ENCODE measurements at places on chromosomes 3 and 15.

DNA sequence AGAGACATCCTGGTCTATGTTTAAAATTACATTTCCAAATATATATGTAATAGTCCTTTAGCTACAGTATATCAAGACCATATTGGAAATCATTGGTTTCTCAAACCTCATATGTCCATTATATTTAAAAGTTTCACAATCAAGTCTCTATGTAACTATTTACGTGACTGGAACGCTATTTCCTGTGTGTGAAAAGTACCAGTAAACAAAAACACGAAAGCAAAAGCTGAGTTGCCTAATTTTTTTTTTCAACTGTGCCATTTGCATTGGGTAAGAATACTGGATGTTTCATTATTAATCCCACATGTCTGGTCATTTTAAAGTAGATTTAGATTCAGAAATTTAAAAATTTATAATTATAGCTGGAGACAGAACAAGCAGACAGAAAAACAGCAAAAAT lies 381.4 kb downstream of the TBC1D5 start:
- DNase-seq, result no peak

DNA sequence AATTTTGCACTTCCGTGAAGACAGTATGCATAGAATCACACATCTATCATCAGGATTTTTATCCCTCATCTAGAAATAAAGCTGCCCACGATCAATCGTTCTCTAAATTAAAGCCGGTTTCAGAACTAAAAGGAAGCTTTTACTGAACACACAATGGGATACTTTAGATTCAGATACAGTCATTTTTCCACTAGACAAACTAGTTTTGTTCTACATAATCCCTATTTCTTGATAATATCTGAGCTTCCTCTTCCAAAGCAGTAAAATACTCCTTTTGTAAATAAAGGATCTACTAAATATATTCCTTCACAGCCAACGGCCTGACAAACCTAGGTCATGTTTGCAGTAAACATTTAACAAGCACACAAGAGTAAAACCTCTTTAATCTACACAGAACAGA lies 2.0 kb upstream of the GANC start:
- DNase-seq, result no peak

GRCh38 chr3:115697263-115698053 lies 74.1 kb downstream of the GAP43 start:
- DNase-seq, result no peak

- no peak for DNase-seq
Measured at GRCh38 chr3:60001369-60001768, 951.5 kb upstream of the CFAP20DC start.

GRCh38 chr3:113104357-113105092 lies 106.8 kb upstream of the BOC start:
- no peak for DNase-seq

DNA sequence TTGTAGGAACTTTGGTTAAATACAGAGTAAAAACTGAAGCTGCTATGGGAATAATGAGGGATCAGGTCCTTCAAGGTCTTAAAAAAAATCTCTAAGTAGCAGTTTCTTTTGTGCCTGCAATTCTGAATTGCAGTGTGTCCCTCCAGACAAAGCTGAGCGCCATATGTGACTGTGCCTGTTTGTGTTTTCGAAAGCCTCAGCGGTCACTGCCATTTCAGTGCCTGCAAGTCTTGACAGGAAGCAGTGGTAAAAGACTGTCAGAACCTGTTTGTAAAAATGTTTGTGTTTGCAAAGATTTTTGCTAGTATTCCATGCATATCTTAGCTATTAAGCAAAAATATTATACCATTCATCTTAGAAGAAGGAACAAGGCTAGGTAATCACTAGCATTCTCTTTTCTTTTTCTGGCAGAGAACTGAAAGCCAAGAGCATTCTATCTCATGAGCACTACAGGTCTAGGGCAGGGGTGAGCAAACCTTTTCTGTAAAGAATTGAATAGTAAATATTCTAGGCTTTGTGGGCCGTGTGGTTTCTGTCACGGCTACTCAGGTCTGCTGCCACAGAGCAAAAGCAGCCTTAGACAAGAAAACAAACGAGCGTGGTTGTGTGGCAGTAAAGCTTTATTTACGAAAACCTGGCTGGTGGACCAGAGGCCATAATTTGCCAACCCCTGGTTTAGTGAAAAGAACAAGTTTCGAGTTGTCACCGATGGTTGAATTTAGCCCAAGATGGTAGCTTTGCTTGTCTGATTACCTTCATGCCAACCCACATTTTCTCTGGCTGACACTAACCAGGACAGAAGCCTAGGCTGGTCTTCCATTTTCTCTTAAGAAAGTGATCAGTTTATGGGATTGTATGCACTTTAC lies 134.4 kb downstream of the CACNA1D start:
- DNase-seq, result no peak

GRCh38 chr3:127452321-127452821 lies 138.2 kb downstream of the TPRA1 start:
- DNase-seq, result no peak

DNA sequence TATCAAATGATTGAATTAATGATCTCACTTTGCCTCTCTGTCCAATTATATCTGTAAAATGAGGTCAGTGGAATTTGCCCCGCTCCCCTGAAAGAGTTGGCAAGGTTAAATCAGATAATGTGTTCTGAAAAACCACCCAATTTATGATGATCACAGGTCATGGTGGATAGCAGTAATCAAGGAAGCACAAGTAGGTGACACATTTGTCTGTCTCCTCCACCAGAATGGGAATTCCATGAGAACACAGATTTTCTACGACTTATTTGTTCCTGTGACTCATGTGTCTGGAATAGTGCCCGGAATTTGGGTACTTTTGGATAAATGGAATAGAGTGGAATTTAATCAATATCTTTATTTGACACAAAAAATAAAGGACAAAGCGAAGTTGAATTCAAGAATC lies 220.9 kb upstream of the SUCLG2 start:
- no peak for DNase-seq

DNA sequence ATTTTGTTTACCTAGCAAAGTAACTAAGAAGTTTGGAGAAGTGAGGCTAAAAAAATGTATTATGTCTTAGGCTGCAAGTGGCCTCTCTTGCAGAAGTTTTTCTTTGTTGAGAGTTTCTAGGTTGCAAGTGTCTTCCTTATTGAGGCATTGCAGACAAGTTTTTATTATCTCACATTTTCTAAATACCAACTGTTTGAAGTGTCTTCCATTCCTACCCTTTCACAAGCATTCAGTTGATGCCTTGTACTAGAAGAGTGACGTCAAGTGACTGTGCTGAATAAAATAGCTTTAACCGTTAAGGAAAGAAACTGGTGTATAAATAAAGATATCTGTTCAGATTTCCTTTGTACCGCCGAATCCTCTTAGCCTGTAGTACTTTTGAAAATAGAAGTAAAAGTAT lies 123.3 kb downstream of the ALCAM start:
- DNase-seq, result peak; percentile 51

GRCh38 chr3:22129101-22129500 lies 378.1 kb upstream of the ZNF385D start:
- DNase-seq, result no peak

- peak; percentile 86 for DNase-seq
Measured at GRCh38 chr15:73650416-73651126, 17.4 kb upstream of the NPTN start.

GRCh38 chr3:14672588-14672987 lies 2.4 kb upstream of the C3orf20 start:
- DNase-seq, result no peak
